ENCODE measurements at places on chromosomes 13 and 19.

DNA sequence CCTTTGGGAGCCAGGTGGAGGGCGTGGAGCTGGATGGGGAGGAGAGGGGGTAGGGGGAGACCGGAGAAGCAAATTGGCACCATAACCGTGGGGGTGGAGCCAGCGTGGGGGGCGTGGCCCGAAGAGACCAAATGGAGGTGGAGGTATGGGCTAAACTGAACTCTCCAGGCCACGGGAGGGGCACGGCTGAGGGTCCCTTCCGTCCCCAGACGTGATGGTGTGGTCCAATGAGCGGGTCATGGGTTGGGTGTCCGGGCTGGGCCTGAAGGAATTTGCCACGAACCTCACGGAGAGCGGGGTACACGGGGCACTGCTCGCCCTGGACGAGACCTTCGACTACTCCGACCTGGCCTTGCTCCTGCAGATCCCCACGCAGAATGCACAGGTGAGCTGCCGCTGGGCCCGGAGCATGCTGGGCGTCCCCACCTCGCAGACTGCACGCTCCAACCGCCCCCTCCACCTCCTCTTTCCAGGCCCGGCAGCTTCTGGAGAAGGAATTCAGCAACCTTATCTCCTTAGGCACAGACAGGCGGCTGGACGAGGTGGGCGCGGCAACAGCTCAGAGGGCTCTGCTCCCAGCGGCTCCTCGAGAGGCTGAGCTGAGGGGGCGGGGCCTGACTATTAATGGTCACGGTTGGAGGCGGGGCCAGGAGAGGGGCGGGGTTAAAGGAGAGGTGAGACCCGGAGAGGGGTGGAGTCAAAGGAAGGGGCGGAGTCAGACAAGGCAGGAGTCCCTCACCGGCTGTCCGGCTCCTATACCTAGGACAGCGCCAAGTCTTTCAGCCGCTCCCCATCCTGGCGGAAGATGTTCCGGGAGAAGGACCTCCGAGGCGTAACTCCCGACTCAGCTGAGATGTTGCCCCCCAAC lies 6.2 kb downstream of the HRC start:
- peak; percentile 96 for DNase-seq

GRCh38 chr19:16794456-16795441 lies 34.4 kb upstream of the SIN3B start:
- no peak for DNase-seq

DNA sequence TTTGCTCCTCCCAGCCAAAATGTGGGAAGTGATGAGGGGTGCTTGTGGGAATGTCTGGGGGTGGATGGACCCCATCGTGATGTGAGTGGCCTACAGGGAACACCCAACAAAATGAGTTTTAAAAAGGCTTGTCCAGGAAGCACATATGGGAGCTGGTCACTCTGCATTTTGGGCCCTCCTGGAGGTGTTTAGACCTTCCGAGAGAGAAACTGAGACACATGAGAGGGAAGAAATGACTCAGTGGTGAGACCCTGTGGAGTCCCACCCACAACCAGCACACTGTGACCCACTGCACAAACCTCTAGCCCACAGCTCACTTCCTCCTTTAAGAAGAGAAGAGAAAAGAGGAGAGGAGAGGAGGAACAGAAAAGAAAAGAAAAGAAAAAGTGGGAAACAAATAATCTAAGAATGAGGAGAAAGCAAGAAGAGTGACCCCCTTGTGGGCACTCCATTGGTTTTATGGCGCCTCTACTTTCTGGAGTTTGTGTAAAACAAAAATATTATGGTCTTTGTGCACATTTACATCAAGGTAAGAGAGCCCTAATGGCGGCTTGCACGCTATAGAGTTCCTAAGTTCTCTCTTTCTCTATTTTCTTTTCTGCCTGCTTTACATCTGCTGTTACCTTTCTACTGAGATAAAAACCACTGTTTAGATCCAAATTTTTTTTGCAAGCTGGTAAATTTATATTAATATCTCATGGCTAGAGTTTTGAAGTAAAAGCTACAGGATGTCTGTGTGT lies 13.3 kb upstream of the LILRB1 start:
- no peak for DNase-seq

GRCh38 chr19:55241143-55241934 lies 12.8 kb upstream of the TMEM86B start:
- DNase-seq = no peak
